GDM1 (cell line): ENCODE measurements at places on chromosomes 7 and 10.

DNA sequence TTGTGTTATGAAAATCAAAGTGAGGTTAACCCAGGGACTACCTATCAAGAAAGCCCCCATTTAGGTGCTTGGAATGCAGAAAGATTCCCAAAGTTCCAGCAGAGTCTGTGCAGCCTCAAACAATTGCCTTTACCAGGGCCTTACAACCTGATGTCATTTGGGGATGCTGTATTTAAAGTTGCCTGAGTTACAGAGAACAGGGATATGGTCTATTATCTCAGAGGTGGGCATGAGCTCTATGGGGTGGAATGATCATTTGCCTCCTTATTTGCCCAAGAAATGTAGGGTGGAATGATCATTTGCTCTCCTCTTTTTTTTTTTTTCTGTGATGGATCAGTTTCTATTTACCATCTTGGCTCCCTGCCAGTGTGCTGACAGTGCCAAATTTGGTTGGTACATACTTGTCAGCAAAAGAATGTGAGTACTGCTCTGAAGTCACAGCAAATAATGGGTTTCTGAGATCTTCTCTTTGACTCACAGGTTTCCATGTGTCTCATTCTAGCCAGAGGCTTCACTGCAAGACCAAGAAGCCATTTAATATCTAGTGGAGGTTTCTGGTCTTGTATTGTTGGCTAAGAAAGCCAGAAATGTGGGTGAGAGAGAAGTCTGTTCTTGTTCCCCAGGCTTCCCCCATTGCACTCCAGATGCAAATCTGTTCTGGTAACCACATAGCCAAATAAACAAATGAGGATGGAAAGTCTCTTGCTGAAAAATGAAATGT, 45.5 kb upstream of the ZNRF2 start:
- no peak for DNase-seq

GRCh38 chr7:82106201-82106600, 336.4 kb upstream of the HGF start:
- DNase-seq = no peak

- DNase-seq = no peak
These were observed 19.9 kb upstream of the LMOD2 start for GRCh38 chr7:123635551-123636359.

DNA sequence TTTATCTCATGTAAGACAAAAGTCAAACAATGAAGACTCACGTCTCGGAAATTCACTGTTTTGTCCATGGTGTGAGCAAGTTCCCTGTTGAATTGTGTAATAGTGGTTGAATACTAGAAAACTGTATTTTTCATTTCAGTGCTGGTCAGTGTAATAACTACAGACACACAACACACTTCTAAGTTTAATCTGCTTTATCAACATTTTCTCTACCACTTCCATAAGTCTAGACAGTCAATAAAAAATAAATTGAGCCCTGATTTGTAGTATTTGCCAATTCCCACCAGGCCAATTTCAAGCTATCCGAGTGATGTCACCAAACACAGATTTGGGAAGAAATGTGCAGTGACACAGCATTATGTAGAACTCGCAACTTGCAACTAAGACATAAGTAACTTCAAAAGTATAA, 81.9 kb downstream of the GPR141 start:
- no peak for DNase-seq

DNA sequence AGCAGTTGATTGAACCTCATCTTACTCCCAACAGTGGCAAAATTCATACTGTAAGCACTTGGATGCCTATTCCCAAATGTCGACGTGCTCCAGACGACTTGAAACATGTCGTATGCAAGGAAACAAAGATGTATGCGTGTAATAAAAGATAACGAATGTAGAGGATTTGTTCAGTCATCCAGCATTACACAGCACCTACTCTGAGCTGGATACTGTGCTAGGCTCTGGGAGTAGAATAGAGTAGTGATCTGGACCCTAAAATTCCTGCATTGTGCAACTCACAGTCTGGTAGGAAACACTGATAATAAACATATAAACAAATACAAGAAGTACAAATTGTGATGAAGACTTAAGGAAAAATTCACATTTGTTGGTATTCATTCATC, 5.6 kb upstream of the TBX20 start:
- no peak for DNase-seq

DNA sequence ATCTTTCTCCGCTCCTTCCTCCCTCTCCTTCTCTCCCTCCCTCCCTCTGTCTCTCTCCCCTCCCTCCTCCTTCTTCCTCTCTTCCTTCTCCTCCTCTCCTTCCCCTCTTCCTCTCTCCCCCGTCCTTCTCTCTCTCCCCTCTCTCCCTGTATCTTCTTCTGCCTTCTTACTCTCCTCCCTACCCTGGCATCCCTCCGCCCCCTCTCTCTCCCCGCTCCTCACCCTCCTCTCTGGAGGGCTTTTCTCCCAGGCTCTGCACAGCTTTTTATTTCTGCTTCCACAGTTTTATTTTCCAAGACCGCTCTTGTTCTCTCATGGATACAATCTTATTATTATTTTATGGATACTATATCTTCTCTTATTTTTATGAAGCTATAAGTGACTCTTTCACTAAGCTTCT, 32.6 kb downstream of the AP5Z1 start:
- DNase-seq = no peak

DNA sequence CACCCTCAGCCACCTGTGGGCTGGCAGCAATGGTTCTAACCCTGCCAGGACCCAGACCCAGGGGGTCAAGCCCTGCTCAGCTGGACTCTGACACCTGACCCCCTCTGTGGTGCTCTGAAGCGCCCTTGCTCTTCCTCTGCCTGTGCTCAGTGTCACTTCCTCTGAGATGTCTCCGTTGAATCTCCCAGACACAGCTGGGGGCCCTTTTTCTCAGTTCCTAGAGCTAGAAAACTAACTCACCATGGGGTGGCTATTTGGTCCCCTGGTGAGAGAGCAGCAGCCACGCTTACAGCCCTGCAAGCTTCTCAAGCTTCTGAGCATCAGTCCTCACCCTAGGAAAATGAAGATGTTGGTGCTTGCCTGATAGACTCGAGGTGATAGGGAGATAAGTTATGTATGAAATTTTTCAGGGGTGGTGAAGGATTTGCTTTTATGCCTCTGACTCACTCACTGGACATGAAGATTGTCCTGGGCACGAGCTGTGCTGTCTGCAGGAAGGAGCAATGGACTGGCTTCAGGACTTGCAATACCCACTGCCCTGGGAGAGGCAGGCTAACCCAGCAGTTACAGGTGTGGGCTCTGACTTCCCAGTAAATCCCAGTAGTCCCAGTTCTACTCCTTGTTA, 29.6 kb downstream of the COL13A1 start:
- DNase-seq = no peak

DNA sequence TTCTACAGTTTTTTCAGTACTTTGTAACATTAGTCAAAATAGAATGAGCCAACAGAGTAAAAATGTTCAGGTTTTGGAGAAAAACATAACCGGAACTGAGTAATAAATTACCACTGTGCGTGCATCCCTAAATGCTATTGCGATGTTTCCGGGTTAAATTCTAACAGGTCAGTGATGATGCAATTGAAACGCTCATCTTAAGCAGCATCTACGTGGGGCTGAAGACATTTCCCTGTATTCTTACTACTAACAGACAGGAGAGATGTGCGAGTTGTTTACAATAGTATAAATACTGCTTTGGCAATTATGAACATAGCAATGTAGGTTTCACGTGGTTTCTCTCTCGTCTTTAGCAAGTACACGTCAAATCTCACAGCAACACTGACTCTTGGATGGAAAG, 149.4 kb downstream of the USP6NL start:
- no peak for DNase-seq

DNA sequence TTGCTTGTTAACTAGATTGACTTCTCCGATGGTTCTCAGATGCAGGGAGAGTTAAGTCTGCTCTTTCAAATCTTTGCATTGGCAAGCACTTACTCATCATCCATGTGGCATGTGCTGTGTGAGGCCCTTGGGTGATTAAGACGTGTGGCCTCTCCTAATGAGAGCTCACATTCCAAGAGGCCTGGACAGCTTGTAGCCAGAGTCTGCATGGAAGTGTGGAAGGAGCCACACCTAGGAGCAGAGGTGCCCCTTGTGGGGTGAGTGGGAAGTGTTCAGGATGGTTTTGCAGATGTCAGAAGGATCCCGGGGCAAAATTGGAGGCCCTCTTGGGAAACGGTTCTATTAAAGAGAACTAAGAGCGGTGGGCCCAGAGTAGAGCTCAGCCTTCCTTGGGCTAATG, 225.9 kb downstream of the PAXIP1 start:
- no peak for DNase-seq

DNA sequence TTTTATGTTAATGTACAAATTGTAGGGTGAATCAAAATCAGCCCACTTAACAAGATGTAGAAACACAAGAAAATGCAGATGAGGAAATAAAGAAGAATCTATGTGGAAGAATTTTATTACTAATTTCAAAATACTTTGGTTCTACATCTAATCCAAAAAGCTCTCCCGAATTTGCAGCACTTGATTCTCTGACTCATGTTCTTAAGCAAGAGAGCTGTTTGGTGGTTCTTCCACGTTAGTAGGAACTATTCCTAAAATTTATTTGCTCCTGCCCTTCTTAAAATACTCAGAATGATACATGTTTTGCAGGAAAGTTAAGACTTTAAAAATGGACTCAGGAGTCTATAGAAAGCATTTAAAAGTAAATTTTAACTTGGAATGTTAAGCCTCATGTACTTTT, 91.8 kb downstream of the ZMYND11 start:
- DNase-seq = no peak
